Left renal cortex interstitium (tissue), 4 donors: ENCODE measurements at places on chromosomes 2 and 18.

DNA sequence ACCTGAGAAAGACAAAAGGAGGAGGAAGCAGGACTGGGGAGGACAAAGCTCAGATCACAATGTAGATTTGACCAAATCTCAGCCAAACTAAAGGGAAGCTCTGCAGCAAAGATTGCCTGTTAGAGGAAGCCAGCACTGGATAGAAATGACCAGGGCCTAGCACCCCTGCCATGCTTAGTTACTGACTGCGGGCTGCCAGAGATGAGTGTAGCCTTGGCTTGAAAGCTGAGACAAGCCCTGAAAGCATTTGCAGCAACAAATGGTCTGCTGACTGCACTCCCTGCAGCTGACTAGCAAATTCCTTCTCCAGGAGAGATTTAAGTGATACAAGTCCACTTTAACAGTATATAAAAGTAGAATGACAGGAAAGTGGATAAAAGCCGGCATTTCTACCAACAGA is 140.9 kb upstream of the CRIM1 start:
- no peak for DNase-seq

DNA sequence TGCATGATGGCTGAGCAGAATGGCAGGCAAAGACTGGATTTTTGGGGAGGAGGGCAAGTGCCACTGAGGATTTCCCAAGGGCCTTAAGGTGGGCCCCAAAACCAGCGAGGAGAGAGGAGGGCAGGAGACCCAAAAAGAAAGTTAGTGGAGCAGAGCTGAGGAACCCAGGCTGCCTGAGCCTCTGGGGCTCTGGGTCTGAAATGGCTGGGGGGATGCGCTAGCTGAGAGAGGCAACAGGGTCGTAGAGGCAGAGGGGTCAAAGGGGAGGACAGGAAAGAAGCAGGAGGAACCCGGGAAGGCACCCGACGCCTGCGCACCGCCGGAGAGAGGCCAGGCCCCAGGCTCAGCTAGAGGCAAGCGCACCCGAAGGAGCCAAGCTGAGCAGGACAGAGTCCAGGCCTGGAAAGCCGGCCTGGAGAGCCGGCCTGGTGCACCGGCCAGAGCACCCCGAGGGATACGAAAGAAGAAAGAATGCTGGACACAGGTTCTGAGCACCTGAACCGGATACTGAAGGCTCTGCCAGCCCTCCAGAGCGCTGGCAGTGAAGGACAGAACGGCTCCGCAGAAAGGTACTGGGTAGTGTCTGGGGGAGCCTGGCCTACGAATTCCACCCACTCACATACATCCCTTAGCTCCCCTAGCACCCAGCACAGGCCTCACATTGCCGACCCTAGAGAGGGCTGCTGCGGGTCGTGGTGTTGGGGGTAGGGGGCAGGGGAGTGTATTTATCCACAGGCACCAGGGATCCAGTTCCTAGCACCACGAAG is 39.5 kb upstream of the ATP6V1B1 start:
- DNase-seq = no peak

- no peak for DNase-seq
Measured at GRCh38 chr2:140158259-140158658, 1378.1 kb upstream of the NXPH2 start.

- DNase-seq = no peak
Measured at GRCh38 chr18:5429681-5430080, 114.1 kb downstream of the EPB41L3 start.

GRCh38 chr2:46246790-46247189 is 50.4 kb upstream of the EPAS1 start:
- DNase-seq = no peak

DNA sequence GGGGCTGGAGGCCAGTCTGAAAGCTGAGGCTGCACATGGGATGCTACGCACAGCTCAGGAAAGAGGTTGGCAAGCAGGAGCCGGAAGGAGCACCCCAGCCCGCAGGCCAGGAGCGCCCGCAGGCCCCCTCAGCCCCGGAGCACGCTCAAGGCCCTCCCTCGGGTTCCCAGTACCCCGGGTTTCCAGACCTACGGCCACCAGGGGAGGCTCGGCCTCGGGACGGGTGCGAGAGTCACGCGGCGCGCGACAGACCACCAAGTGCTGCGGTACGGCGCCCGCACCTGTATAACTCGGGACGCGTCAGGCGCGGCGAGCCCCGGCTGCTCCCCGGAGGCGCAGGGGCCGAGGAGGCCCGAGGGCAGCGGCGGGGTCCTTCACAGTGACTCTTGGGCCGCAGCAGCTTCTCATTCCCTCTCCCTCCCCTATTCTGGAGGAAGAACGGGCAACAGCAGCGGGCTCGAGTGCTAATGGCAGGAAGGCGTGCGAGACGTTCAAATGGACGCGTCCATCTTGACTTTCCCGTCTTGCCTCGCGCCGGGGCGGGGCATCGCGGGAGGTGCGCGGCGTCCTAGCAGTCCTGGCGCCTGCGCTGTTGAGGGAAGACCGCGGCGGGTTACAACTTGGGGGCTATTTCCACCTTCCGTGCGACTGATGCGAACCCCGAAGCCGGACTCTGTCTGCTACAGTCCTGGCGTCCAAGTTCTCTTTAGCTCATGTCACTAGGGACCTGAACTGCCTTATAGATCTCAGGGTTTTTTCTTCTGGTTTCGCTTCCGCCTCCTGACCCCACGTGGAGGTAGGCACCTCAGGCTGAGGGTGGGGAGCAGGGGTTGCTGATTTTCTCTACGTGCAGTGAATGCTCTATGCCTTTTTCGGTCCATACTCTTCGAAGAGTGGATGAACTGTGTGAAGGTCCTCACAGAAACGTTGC is at the start of gene ANAPC1:
Gene ANAPC1, minus strand, starts transcription at position 533 of the 931 bp plus-strand sequence. CDS start 3,368 bp downstream, outside the sequence.
- no peak for DNase-seq

GRCh38 chr2:233389601-233390125 is 35.4 kb downstream of the DGKD start:
- no peak for DNase-seq

DNA sequence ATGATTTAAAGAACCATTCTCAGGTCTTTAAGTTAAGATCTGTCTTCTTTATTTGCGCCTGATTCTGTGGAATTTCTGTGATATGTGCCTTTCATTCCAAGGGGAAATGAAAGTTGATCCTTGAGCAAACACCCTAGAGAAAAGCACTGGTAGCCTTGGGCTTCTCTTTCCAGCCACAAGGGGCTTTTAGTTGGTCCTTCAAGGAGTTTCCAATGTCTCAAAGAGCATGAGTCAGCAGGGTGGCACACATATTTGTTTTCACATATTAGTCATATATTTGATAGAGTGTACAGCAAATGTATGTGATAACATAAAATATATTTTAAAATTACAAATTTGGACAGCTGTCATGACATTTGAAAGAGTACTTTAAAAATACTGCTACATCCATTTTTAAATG is 339.5 kb downstream of the TXNL1 start:
- no peak for DNase-seq

- DNase-seq = no peak
Measured at GRCh38 chr2:79910643-79911042, 393.9 kb downstream of the LRRTM1 start.

GRCh38 chr18:13032173-13032572 is 41.0 kb downstream of the CEP192 start:
- no peak for DNase-seq

- DNase-seq = no peak
Measured at GRCh38 chr2:7860693-7861092, 821.2 kb upstream of the ID2 start.

- no peak for DNase-seq
Measured at GRCh38 chr2:96702098-96702785, 37.6 kb downstream of the LMAN2L start.

GRCh38 chr2:218605432-218605831 is 2.3 kb upstream of the PLCD4 start:
- DNase-seq = no peak

DNA sequence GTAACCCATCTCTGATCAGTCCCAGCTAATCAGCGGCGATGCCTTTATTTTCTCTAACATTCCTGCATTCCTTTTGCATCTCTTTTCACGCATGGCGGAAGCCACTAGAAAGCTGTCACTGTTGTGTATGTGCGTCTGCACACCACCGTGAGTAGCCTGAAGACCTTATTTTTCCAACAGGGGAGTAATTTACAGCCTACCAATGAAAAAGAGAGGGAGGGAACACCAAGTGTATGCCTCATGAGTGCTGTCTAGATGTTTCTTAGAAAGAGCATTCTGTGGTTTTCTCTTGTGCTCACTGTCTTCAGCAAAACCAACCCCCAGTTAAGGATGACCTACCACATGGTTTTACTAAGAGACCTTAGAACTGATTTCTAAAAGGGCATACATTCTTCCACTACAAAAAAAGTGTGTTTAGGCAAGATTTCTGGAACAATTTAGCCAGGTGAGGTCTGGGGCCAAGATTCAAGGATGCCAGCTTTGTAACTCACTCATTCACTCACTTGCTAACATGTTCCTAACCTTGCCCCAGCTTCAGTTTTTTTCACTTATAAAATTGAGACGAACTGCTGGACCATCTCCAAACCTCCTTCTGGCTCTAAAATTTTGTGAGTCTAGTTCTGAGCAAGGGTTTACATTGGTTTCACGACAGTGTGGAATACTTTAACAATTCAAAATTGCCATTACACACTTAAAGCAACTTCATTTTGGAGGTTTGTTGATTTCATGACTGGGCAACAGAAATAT is 51.4 kb downstream of the BCL2 start:
- DNase-seq = no peak

- DNase-seq = no peak
Measured at GRCh38 chr18:60064271-60064670, 164.5 kb downstream of the PMAIP1 start.

DNA sequence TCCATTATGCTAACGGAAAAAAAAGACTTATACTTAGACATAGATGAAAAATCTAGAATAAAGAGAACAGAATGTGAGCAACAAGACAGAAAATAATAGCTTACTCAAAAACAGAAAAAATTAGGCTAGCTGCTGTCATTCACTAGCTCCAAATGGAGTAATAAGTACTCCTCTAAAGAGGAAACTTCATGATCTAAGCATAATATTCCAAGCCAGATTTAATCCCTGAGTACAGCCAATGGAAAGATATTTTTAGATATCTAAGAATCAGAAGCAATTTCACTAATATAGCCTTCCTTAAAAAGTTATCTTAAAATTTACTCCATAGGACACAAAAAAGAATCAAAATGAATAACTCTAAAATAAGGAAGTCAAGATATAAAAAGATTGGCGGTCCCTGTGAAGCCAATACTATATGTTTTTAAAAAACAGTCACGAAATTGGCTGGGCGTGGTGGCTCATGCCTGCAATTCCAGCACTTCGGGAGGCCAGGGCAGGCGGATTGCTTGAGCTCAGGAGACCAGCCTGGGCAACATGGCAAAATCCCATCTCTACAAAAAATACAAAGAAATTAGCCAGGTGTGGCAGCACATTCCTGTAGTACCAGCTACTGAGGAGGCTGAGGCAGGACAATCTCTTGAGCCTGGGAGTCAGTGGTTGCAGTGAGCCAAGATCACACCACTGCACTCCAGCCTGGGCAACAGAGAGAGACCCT is 123.2 kb upstream of the BCL2L11 start:
- no peak for DNase-seq

GRCh38 chr18:45825258-45826044 is at the start of gene SIGLEC15:
Gene SIGLEC15 (plus strand): TSS chr18:45825675. CDS start chr18:45825729, 54 bp downstream.
- DNase-seq = no peak

DNA sequence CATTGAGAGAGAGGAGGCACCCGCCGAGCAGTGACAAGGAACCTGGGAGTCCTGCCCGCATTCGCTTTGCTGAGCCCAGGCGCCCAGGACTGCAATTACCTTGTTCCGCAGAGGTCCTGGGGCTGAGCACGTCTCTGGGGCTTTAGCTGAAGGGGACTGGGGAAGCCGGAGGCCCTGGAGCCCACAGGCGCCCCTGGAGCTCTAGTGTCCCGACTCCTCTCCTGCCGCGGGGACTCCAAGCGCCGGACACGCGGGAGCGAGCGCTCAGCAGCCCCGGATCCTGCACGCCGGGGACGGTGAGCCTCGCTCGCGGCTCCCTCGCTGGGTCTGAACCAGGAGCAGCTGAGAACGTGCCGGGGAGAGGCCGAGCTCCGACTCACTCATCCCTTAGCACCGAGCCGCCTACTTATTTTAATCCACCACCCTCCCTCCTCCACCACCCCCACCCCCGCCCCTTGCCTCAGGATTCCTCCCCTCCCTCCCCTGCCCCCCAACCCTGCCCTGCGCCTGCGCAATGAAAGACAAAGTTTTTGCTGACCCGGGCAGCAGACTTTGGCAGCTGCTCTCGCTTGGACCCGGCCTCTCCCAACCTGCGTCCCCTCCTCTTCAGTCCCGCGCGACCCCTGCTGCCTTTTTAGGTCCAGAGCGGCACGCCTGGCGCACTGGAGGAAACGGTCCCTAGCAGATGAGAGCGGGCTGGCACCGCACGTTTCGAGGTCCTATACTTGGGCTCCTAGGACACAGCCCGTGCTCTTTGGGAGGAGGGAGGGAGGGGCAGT is at the start of gene OSR1:
Gene OSR1, minus strand, starts transcription at position 382 of the 779 bp plus-strand sequence. CDS start 4,818 bp downstream, outside the sequence.
- peak; percentile 58 for DNase-seq

- no peak for DNase-seq
Measured at GRCh38 chr18:64219517-64219916, 70.6 kb upstream of the LINC00305 start.

- no peak for DNase-seq
Measured at GRCh38 chr2:112615051-112615450, 30.6 kb downstream of the CHCHD5 start.

GRCh38 chr18:48228841-48229240 is 180.3 kb downstream of the ZBTB7C start:
- DNase-seq = no peak

GRCh38 chr2:233145726-233146125 is 85.6 kb downstream of the INPP5D start:
- DNase-seq = no peak

DNA sequence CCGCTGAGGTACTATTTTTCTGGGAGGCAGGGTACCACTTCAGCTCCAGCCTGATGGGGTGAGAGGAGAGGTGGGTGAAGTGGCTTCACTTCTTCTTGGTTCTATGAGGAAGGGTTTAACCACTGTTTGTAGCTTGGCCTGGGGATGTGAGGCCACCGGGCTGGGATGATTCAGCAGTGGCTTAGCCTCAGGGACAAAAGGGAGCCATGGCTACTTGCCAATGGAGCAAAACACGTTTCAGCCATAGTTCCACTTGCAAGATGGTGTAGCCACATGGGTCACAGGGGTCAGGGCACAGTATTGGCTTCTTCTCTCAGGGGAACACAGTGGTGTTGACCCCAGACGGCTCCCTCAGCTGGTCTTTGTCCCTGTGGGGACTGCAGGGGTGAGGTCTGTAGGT is 14.9 kb downstream of the ZDBF2 start:
- DNase-seq = no peak

DNA sequence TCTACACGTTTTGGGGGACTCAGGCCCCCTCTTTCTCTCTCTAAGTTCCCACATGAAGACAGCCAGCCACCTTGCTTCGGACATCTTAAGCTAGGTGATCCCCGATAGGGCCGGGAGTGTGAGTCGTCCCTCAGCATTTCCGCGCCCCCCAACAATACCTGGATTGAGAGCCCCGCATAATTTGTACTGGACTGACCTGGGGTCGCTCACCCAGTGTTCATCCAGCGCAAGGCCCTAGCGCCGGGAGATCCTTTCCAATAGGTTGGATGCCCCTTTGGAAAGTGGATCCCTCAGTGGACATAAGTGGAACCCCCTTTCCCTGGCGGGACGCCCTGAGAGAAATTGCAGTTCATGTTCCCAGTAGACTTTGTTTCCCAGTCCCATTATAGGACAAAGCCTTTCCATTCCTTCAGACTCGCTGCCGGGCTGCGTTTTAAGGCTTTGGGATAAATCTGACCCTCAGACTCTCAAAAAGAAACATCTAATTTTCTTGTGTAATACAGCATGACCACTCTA is 77.8 kb upstream of the KCNH7 start:
- no peak for DNase-seq

- no peak for DNase-seq
Measured at GRCh38 chr2:24472416-24472815, 18.6 kb upstream of the NCOA1 start.
